ENCODE measurements at places on chromosomes 11 and 22.
A peak's percentile ranks its signal among the peaks of the same experiment; 100 is the strongest.

- no peak for DNase-seq
Observed at GRCh38 chr11:71568704-71569349, 3.5 kb downstream of the KRTAP5-10 start.

GRCh38 chr11:128599729-128600128 lies 12.4 kb upstream of the ETS1 start:
- peak; percentile 79 for DNase-seq

DNA sequence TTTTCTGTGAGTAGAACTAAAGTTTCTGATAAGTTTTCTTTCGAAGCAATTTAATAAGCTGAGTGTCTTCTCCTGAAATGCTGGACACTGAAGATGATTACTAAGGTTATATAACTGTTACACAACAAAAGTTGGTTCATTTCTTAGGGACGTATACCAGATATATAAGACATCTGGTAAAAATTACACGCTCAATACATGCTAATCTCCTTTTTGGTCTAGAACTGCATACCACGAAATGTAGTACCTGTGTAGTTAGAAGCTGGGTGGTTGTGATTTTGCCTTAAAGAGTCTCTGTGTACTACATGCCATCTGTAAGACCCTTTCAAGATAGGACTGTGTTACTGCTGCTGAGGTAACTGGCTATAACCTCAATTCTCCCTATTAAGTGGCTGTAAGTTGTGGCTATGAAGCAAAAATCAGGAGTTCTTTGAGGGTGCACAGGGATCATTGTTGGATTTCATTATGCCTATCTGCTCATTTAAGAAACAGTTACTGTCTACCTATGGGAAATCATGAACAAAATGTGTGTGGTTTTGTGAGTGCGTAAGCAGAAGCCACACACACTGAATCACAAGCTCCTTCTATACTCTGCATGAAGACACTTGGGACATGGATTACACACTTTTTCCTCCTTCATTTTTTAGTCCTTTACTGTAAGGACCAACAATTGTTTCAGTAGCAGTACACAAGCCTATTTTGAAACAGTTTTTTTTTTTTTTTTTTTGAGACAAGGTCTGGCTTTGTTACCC lies 195.9 kb downstream of the SWAP70 start:
- DNase-seq, result no peak

DNA sequence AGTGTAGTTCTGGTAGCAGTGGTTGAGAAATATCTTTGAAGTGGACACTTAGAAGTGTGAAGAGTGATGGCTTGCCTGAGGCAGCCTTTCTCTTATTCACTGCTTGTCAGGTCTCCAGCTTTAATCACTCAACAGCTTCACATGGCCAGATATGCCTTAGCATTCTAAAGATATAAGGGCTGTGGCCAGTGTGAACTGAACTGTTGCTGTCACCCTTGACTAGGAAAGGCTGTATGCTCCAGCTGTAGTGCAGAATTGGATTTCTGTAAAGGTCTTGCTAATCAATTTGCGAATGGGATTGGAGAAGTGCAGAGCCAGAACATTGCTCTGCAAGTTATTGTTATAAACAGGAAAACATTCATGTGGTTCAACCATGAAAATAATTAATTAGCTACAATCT lies 266.7 kb downstream of the TMEM135 start:
- no peak for DNase-seq

DNA sequence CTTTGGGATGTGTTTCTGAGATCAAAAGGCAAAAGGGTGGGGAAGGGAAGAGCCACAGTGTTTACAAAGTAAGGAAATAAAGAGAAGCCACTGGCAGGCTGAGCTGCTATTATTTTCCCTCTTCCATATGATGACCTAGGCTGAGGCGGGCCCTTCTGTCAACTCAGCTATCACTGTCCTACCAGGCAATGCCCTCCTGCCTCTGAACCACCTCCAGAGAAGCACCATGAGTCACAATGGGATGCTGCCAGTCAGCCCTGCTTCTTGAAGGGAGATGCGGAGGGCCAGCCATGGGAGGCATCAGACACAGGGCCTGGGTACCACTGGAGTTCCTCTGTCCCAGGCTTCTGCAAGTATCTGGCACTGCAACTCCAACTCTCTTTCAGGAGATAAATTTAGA lies 107.9 kb upstream of the BID start:
- DNase-seq, result no peak

DNA sequence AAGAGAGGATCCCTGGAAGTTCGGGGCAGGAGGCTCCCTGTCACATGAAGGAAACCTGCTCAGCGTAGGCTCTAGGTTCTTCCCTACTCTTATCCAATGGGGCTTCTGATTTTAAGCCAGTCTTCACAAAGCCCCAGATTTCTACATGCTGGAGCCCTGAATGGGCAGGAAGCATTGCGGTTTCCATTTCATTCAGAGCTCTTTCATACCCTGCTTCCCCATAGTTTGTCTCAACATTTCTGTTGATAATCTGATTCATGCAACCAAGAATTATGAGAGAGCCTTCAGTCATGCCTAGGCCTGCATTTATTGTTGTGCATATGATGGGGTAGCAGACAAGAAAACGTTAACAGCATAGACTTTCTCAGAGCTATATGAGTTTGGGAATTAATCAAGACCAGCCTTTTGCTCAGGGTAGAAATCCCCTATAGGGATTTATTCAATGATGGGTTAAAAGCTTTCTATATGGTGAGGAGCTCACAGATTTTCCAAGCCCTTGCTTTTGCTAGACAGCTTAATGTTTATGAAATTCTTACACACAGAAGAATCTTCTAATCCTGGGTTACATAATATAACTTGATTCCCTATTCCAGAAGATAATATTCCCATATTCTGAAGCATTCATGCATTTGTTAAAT lies 15.9 kb downstream of the OR51B4 start:
- DNase-seq, result no peak

DNA sequence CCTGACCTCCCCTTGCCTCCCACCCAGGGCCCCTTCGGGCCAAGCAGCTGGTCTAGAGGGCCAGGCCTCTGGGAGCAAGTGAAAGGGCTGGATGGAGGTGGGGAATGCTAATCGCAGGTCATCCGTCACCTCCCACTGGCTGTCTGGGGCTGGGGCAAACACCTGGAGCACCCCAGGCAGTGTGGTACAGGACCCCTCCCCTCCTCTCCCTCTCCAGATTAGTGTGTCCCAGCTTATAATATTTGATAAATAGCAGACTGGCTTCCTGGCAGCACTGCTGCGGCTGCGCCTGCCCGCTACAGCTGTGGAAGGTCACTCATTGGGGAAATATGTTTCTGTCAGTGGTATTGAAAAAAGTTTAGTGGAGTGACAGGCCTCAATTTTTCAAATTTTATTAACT lies 90.7 kb upstream of the PHOX2A start:
- DNase-seq, result no peak

GRCh38 chr11:125724125-125724524 lies 22.0 kb upstream of the PATE1 start:
- peak; percentile 11 for DNase-seq

- no peak for DNase-seq
Observed at GRCh38 chr22:50640857-50641647, 13.1 kb upstream of the ARSA start.

DNA sequence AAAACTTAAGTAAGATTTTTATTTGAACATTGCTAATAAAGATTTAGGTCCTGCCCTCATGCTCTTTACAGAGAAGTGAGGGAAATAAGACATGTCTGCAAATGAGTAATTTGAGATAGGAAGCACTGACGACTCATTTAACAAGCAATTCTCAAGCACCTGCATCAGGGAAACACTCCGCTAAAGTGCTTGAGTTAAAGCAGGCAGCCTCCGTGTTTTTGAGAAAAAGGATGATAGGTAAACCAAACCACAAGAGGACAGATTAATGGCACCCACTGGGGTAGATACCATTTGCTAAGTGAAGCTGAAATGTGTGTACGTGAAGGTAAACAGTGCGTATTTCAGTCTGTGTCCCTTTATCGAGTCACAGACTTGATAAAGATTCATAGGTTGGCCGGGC lies 184.6 kb upstream of the CARD18 start:
- no peak for DNase-seq

- no peak for DNase-seq
Observed at GRCh38 chr11:134562196-134562595, 150.2 kb upstream of the B3GAT1 start.

DNA sequence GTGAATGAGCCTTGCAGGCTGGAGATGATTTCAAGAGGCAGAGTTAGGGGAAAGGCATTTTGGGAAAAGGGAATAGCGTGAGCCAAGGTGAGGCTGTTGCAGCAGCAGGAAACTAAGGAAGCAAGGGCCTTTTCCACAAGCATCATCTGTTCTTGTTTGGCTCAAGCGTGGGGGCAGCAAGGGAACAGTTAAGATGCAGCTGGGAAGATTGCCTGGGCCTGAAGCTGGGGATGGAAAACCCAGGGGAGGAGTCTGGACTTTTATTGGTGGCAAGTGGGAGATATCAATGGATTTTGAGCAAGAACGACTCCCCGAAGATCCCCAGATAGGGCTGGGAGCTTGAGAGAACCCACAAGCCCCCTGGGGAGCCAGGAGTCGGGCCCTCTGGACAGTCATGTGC lies 27.3 kb upstream of the PICK1 start:
- no peak for DNase-seq

DNA sequence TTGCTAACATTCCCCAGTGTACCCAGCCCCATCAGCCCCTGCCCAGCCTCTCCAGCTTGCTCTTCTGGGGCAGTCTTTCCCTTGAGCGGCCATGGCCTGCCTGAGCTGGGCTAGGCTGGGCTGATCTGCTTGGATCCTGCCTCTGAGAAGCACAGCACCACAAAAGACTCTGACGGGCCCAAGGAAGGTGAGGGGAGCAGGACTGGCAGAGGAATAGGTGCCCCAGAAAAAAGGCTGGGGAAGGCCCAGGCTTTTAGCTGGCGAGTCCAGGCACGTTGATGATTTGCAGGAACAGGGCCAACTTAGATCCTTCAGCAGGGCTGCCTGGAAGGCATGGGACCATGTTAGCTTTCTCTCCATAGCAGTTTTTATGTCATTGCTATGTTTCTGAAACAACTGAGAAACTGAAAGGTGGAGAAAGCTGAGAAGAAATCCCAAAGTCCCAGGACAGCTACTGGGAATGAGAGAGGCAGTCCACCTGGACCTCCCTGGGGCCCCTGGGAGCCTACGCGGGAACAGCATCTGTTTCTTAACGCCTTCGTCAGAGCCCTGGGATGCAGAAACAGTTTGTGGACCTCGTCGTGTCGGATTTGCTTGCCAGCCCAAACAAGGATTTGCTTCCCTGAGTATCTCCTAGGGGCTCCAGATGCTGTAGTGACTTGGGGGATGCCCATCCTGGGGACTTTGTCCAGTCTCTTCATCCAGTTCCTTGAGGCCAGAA lies 24.4 kb upstream of the FXYD6 start:
- no peak for DNase-seq

GRCh38 chr11:109071712-109072524 lies 350.1 kb upstream of the C11orf87 start:
- no peak for DNase-seq

GRCh38 chr11:58629857-58630256 lies 7.4 kb downstream of the CNTF start:
- peak; percentile 65 for DNase-seq

GRCh38 chr11:35523861-35524260 lies 1.6 kb downstream of the PAMR1 start:
- DNase-seq, result no peak

DNA sequence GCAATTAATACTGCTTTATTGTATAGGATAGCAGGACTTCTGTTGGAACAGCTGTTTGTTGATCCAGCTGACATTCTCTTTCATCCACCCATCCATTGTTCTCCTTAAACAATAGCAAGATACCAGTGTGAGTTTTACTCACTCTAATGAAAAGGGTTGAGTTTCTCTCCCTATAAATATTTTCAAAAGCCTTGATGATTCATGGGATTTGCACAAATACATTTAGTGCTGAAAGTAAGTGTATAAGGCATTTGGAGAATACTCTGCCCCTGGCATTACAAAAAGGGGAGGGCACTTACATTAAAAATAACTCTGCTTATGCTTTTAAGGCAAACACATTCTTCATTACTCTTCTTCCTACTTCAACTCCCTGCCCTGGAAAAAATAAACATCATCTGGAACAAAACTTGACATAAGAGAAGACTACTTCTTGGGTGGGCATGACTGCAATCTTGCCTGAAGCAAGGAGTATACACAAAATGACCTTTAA lies 634.9 kb downstream of the METTL15 start:
- peak; percentile 62 for DNase-seq

Data from EL (cell line).